Epithelial cell of umbilical artery (primary cell): ENCODE measurements at places on chromosomes 12 and 14. TPM values are rescaled to one million over a fixed set of nuclear protein-coding genes. Genes with fewer than 3 reads are reported as not detected.

The COL2A1 gene
- total RNA-seq, result not detected in 2 replicates

The TMEM179 gene
- under 0.01 TPM in 1 of 2 replicates, not detected in the other for total RNA-seq

The KRT5 gene
- total RNA-seq, result under 0.01 and 0.91 TPM in 2 replicates

The C14orf39 gene
- total RNA-seq, result not detected in 2 replicates

The TPPP2 gene
- not detected in 2 replicates for total RNA-seq

The A2ML1 gene
- total RNA-seq, result not detected in 2 replicates

The RNF212B gene
- not detected in 2 replicates for total RNA-seq

The PKP2 gene
- total RNA-seq, result 5.5 and 16.0 TPM in 2 replicates

The RD3L gene
- total RNA-seq, result not detected in 2 replicates

The IRAK3 gene
- 4.9 and 10.0 TPM in 2 replicates for total RNA-seq

The BDKRB2 gene
- total RNA-seq, result 0.76 and 0.97 TPM in 2 replicates

The DPF3 gene
- 2.3 and 3.3 TPM in 2 replicates for total RNA-seq

The PIANP gene
- under 0.01 TPM in 1 of 2 replicates, not detected in the other for total RNA-seq

The LRFN5 gene
- total RNA-seq, result 0.30 TPM in 1 of 2 replicates, not detected in the other
